GOT3 (cell line): ENCODE measurements at places on chromosomes 12 and 14.
A peak's percentile ranks its signal among the peaks of the same experiment; 100 is the strongest.

DNA sequence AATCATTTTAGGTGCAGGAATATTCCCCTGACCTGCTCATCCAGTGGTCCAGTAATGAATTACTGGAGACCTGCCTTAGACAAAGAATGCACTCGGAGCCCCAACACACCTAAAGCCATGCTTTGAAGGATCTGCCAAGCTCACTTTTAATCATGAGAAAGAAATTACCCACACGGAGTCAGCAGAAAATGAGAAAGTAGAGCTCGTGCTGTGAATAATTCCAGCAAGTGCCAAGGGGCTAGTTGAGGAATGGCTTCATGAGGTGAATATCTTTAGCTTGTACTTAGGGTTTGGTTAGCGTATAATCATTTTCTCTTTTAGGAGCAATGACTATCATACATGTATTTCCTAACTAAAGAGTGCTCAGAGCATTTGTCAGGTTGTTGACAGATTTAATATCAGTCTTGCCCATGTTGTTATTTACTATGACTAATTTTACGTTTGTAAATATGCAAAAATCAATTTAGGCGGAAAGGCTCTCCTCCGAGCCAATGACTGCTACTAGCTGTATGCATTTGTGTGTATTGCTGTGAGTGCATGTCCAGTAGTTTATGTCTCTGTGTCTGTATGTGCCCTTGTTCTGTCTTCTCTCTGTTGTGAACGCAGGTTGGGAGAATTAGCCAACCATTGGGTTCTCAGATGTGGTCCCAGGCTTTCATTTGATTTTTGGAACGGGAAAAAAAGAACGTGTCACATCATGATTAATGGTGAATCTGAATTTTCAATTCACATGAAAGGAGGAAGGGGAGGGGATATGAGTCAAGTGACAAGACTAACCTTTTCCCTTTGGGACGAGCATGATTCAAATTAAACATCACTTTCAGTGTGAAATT is 98.4 kb downstream of the RMST start:
- no peak for DNase-seq

DNA sequence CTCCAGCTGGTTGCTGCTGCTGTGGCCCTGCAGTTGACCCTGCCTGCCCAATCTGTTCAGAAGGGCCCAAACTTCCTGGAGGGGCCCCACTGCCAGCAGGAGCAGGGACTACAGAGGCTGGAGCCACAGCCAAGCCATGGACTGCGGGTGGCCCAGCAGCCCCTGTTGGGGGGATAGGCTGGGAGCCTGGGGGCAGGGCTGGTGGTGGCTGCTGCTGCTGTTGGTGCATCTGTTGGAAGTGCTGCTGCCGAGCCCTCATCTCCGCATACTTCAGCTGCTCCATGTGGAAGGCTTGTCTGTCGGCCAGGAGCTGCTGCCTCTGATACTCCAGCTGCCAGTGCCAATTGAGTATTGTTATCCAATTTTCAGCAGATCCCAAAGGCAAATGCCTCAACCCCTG is 7.2 kb downstream of the MYL6 start:
- DNase-seq, result no peak

DNA sequence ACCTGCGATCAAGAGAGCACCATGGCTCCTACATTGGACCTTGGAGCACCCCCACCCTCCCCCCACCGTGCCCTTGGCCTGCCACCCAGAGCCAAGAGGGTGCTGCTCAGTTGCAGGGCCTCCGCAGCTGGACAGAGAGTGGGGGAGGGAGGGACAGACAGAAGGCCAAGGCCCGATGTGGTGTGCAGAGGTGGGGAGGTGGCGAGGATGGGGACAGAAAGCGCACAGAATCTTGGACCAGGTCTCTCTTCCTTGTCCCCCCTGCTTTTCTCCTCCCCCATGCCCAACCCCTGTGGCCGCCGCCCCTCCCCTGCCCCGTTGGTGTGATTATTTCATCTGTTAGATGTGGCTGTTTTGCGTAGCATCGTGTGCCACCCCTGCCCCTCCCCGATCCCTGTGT is 1.8 kb upstream of the RNU7-1 start:
- no peak for DNase-seq

- no peak for DNase-seq
Measured at GRCh38 chr12:57837864-57838562, 8.5 kb downstream of the CTDSP2 start.

DNA sequence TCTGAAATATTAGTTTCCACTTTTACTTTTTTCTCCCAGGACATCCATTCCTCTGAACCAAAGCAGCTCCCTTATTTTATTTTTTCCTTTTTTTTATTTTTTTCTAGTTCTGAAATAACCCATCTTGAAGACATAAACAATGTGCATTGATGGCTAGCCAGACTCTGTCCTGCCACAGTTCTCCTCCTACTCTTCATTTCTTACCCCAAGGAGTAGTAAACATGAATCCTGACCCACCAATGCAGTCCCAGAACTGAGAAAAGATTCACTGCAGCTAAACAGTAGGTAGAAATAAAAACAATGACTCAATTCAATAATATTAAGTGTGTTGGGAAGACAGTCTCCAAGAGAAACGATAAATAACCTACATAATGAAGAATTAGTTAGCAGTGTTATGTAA is 65.7 kb upstream of the NOVA1 start:
- no peak for DNase-seq

DNA sequence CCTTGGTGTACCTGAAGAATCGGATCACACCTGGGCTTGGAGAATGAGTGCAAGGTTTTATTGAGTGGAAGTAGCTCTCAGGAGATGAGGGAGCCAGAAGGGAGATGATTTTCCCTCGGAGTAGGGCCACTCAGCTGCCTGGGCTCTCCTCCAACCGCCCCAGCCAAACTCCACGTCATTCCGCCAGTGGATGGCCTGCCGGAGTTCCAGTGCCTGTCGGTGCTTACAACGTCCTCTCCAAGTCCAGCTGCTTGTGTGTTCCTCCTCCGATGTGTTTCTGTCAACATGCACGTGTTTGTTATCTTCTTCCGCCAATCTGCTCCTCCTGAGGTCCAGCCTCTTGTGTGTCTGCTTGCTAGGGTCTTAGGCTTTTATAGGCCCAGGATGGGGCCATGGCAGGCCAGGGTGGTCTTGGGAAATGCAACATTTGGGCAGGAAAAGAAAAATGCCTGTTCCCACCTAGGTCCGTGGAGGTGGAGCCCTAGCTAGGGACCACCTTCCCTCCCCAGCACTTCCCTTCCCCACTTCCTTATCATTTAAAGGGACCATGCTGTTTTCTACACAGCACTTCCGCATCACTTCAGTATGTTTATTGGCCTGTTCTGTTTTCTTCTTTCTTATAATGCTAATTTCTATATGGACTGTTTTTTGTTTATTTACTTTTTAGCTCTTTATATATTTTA is 343.2 kb downstream of the PDZRN4 start:
- DNase-seq, result no peak

DNA sequence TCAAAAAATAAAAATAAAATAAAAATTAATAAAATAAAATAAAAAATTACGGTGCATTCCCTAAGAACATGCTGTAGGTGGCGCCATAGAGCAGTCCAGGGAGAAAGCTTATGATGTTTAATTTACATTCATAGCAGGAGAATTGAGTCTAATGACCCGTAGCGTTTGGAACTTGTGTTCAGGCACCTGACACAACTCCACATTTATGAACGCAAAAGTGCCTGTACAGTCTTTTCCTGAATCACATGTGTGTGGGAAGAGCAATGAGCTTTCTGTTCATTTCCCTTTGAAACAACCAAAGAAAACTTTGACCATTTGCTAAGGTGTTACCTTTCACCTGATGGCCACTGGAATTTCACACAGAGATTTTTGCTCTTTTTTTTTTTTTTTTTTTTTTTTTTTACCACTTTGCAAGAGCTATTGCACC is 60.6 kb upstream of the KCNA1 start:
- no peak for DNase-seq

GRCh38 chr14:20262642-20263128 is 23.6 kb downstream of the OR11H4 start:
- no peak for DNase-seq

GRCh38 chr12:62647586-62647985 is 181.0 kb downstream of the MON2 start:
- DNase-seq, result no peak

- DNase-seq, result no peak
Measured at GRCh38 chr12:95870897-95871296, 12.1 kb downstream of the SNRPF start.

DNA sequence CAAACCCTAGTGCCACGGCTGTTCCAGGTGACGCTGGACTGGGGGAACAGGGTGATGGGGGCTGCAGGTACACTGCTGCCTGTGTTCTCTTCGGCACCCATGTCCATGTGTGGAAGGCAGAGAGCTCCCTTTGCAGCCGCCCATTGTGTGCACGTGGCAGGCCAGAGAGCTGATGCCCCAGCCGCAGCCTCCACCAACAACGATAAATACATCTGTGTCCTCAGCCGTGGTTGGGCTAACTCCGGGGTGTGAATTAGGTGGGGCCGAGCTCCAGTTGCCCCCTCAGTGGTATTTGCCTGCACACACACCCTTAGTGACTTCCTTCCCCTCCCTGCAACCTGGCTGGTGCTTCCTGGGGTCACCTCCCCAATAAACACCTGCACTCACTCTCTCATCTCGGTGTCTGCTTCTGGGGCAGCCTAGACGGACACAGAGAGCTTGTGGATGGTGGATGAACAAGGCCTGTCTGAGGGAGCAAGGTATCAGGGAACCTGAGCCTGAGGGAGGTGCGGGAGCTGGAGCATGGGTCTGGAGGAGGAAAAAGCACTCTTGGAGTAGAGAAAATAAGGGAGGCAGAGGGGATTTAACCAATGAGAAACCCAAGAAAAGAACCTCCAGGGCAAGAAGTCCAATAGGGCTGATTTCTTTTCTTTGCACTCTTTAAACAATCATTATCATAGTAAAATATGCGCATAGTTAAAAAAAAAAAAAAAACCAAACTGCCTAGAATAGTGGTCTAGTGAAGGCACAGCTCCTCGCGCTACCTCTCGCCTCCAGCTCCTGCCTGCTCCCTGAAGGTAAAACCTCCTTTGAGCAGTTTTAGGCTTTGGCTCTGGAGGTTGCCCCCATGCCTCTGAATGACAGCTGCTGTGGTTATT is 112.6 kb downstream of the ZNF664 start:
- no peak for DNase-seq

- DNase-seq, result no peak
Measured at GRCh38 chr14:23729720-23730387, 93.7 kb downstream of the DHRS2 start.

DNA sequence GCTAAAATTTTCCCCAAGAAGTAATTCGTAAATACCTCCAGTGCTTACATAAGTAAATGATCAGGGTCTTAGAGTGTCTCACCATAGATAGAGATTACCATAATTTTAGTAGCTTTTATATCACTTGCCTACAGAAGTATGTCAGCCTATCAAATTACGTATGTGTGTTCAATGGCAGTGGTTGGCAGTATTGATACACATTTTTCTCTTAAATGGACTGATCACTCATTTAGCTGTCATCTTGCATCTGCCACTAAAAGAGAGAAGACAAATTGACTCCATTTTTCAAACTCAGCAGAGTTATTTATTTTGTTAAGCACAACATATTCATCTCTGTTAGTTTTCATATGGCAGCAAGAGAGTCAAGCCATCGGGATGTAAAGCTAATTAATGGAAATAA is 413.1 kb upstream of the CLEC14A start:
- no peak for DNase-seq

GRCh38 chr14:79204591-79204990 is 1006.7 kb downstream of the DIO2 start:
- no peak for DNase-seq

DNA sequence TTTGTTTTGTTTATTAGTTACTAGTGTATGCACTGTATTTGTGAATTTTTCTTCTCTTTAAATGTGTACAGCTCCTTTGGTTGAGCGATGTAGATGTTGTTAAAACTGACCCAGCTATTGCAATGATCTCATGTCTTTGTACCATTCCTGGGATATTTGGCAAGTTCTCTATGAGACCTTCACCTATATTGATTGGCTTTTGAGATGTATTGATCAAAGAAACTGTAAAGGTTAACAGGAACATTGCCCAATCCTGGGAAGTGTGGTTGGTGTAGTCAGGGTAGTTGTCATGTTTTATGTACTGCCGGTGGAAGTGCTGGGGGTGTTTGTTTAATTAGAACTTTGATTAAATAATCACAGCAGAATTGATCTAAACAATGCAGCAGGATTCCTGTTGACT is 43.1 kb downstream of the ACSS3 start:
- DNase-seq, result no peak

GRCh38 chr12:121812921-121813896 is 9.4 kb downstream of the SETD1B start:
- DNase-seq, result no peak

DNA sequence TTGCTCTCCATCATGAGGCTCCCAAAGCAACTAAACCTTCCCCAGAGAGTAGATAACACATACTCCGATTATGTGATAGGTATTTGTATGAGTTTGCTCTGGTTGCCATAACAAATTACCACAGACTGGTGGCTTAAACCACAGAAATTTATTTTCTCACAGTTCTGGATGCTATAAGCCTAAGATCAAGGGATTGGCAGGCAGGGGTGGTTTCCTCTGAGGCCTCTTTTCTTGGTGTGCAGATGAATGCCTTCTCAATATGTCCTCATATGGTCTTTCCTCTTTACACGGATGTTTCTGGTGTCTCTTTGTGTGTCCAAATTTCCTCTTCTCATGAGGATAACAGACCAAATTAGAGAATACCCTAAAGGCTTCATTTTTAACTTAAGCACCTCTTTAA is 285.8 kb upstream of the GRIP1 start:
- no peak for DNase-seq

GRCh38 chr14:100289916-100290606 is 16.2 kb downstream of the SLC25A29 start:
- DNase-seq, result no peak

GRCh38 chr12:67434671-67435370 is 165.7 kb downstream of the CAND1 start:
- DNase-seq, result peak; percentile 93

- DNase-seq, result no peak
Measured at GRCh38 chr14:96042248-96042930, 3.2 kb downstream of the C14orf132 start.

DNA sequence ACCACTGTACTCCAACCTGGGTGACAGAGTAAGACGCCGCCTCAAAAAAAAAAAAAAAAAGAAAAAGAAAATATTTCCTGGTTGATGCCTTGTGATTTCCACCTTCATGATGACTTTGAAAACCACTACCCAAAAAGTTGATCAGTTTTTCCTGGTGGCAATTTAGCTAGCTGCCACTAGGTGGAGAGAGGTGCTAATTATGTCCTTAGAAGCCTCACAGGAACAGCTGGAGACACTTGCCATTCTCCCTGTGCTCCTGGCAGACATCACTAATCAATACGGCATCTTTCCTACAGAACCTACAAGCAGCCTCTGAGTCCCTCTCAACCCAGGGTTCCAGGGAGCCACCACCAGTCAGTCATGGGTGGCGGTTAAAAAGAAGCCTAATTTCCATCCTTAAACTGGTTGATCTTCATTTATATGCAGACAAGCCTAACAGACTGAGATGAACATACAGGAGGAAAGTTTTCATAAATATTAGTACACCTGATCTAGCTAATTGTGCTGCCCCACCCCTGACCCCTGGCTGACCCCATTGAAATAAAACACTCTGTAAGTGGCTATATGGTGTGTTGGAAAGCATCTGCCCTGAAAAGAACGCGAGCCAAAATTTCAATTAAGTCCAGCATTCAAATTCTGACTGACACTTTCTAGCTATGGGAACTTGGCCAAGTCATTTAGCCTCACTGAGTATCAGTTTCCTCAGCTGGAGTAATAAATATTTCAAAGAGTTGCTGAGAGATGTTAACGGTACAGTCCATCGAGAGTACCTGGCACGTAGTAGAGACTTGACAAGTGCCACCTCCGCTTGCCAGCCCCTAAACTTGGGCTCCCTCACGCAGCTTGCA is 6.2 kb upstream of the OAS1 start:
- DNase-seq, result no peak
